ENCODE measurements at places on chromosomes 1 and 21.
A peak's percentile ranks its signal among the peaks of the same experiment; 100 is the strongest.

GRCh38 chr1:177849130-177849529 lies 120.7 kb downstream of the SEC16B start:
- DNase-seq = no peak

- DNase-seq = peak; percentile 70
Observed at GRCh38 chr1:202081992-202082391, 40.7 kb upstream of the GPR37L1 start.

DNA sequence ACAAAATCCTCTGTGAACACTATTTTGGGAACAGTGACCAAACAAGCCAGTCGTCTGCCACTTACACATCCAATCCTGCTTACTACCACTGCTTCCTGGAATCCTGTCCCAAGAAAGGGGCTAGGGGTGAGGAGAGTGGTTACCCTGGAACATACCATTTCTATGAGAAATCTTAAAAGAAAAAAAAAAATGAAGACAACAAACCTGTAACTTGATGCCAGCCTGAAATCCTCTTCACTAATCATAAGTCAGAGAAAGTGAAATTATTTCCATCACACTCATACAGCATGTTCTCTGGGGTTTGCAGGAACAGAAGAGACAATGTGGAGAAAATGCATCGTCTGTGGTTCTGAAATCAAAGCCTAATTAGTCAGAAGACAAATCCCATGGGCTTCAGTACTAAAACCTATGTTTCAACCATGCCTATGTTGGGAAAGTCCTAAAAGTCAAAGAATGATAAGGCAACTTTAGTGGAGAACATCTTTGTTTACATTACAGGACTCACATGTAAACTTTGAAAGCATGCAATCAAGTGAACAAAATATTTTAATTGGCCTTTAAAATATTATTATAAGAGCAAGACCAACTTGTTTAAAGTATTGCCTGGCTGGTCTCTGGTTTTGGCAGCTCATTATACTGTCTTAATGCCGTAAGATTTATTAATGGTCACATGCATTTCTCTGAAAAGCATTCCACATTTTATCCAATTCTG lies 220.7 kb downstream of the LTN1 start:
- DNase-seq = no peak

DNA sequence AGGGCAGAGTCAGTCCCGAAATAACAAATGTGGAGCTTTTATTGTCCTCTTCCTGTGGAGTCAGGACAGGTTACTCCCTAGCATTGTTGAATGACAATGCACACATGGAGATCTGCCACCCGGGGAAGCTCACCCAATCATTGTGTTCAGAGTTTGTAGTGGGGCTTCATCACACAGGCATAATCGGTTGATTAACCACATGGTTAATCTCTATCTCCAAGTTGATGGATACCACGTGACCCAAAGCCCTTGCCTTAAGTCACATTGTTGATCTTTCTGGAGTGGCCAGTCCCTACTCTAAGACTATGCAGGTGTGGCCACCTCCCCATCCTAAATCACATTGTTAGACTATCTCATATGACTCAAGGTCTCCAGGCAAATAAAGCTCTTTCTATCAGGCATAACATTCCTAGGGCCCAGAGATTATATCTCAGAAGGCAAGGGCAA lies 2.6 kb upstream of the C1orf141 start:
- peak; percentile 78 for DNase-seq

DNA sequence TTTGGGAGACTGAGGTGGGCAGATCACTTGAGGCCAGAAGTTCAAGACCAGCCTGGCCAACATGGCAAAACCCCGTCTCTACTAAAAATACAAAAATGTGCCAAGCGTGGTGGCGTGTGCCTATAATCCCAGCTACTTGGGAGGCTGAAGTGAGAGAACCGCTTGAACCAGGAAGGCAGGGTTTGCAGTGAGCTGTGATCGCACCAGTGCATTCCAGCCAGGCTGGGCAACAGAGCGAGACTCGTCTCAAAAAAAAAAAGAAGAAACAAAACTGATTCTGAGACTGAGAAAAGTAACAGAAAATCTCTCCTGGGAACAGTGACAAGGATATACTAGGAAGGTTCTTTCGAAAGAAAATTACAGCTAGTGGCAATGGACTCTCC lies 20.9 kb downstream of the USP48 start:
- DNase-seq = no peak

GRCh38 chr1:59223198-59223597 lies 73.7 kb upstream of the FGGY start:
- DNase-seq = no peak

DNA sequence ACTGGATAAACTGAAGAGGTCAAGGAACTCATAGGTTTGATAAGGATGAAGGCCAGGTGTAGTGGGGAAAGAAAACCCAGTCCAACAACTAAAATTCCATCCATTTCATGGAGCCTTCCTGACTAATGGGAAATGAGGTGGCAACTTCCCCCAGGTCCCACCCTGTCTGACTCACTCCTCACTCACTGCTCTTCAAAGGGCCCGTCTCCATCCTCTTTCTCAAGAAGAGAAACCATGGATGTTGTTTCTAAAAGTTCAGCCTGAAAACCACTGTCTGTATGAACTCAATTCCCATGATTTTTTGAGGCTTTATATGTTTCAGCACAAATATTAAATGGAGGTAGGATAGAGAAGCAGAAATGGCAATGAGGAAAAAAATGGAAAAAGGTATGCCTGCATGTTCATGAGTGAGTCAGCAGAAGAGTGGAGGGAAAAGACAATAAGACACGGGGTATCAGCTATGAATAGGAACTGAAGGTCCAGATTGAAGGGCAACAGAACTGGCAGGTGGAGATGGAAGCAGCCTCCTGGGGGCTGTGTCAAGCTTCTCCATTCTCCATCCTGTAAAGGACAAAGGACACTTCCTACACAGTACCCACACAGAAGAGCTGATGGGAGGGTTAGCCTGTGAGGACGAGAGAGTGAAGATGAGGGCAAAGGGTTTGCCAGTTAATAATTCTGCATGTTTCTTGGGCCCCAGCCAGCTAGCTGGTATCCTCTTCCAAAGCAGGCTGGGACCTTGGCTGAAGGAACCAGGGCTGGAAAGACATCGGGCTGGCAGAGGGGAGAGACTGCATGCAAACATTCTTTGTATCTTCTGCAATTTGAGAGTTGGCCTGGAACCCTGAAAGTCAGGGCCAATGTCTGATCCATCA lies 5.5 kb upstream of the ELOVL1 start:
- DNase-seq = no peak

GRCh38 chr1:90143591-90143990 lies 148.7 kb downstream of the ZNF326 start:
- DNase-seq = no peak

- DNase-seq = no peak
Observed at GRCh38 chr21:35484851-35485250, 435.7 kb upstream of the RUNX1 start.

DNA sequence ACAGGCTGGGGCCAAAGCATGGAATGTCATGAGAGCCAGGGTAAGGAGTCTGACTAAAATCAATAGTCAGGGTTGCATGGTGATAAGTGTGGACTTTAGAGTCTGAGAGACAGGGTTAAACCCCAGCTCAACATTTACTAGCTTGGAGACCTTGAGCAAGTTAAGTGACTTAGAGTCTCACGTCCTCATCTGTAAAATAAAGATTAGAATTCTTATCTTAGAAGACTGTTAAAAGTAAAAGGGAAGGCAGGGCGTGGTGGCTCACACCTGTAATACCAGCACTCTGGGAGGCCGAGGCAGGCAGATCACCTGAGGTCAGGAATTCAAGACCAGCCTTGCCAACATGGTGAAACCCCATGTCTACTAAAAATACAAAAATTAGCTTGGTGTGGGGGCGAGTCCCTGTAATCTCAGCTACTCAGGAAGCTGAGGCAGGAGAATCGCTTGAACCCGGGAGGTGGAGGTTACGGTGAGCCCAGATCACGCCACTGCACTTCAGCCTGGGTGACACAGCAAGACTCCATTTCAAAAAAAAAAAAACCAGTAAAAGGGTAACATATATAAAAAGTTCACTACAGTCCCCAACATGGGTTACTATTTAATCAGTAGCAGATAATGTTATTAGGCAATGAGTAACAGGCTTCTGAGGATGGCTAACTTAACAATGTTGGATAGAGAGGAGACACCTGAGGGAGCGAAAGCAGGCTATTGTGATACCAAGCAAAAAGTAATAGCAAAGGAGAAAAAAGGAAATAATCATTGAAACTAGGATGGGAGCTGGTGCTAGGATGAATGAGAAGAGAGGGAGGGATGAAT lies 20.8 kb downstream of the TMCO1 start:
- DNase-seq = peak; percentile 70

DNA sequence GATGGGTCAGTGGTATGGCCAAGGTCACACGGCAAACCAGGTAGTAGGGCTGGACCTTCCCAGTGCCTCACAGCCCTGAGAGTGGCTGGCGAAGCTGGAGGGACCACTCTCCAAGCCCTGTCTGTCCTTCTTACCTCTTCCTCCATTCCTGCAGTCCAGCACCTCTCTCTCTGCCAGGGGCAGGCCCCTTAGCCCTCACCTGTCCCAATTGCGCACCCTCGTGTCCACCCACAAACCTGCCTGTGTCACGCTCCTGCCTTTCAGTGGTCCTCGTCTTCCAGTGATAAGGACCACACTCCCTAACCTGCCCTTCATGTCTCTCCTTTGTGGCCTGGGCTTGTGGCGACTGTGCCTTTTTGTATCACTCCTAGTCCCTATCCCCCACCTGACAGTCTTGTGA lies 3.4 kb downstream of the PODN start:
- DNase-seq = no peak

DNA sequence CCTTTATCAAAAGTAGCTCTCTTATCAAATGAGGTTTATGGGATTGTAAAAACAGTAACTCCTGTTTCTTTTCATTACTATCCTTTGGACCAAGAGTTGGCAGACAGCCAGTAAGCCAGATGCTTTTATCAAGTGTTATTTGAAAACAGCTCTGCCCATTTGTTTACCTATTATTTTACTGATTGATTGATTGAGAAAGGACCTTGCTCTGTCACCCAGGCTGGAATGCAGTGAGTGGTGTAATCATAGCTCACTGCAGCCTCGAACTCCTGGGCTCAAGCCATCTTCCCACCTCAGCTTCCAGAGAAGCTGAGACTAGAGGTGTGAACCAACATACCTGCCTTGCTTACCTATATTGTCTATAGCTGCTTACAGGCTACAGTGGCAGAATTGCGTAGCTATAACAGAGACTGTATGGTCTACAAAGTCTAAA lies 3.6 kb downstream of the PRKAB2 start:
- peak; percentile 85 for DNase-seq

DNA sequence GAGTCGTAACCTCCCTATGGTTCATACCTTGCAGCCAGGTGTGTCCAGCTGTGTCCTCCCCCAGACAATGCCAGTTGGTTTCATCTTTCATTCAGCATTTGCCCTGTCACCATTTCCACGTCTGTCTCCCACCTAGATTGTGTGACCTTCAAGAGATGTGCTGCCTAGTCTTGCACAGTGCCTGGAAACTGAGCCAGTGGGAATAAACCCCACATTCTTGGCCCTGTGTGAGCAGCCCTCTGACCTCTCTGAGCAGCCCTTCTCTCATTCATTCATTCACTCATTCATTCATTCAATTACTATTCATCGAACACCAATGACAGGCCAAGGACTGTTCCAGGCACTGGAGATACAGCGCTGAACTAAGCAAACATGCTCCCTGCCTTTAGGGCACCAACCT lies 115.7 kb downstream of the GRIK3 start:
- DNase-seq = no peak

- no peak for DNase-seq
Observed at GRCh38 chr1:44275991-44276405, 62.7 kb downstream of the DMAP1 start.

DNA sequence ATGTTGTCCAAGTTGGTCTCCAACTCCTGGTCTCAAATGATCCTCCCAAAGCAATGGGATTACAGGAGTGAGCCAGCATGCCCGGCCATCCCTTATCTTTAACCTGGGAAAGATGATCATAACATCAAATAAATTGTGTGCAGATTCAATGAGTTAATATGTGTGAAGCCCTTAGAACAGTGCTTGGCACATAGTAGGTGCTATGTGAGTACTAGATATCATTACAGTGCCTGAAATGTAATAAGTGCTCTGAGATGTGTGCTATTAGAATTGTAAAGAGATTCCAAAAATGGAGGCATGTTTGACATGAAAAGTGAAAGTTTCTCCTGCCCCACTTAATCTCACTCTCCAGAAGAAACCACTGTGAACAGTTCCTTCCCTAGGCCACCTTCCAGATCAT lies 71.8 kb downstream of the RUNX3 start:
- no peak for DNase-seq

GRCh38 chr1:7916501-7916830 lies 24.2 kb downstream of the TNFRSF9 start:
- no peak for DNase-seq

DNA sequence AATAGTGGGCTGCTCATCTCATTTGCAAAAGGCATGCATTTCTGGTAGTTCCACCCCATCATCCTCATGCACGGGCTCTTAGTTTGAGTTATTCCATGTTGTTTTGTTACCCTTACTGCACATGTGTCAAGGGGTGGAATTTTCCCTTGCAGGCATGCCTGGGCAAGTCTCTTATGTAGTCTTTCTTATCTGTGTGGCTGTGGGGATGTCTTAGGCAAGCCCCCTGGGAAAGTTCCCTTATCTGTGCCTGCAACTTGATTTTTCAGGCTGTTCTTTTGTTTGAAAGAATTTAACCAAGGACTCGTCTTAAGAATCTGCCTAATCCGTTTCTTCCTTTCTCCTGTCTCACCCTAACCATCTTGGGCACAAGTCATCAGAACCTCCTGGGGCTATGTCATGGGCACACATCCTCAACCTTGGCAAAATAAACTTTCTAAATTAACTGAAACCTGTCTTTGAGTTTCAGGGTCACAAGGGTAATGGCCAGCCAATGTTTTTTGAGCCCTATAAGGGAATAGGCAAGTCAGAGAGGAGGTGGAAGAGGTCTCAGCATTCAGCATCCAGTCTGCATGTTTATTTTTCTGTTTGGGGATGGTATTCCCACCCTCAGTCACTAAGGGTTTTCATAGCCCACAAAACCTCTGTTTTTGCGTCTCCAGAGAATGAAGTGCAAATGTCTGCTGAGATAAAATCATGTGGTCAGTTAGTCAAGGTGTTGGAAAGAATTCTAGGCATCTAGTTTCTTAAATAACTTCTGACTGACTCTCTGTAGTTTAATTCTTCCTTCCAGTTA lies 579.7 kb downstream of the PLA2G4A start:
- DNase-seq = no peak

GRCh38 chr1:147409886-147410285 lies 131.4 kb upstream of the BCL9 start:
- no peak for DNase-seq

DNA sequence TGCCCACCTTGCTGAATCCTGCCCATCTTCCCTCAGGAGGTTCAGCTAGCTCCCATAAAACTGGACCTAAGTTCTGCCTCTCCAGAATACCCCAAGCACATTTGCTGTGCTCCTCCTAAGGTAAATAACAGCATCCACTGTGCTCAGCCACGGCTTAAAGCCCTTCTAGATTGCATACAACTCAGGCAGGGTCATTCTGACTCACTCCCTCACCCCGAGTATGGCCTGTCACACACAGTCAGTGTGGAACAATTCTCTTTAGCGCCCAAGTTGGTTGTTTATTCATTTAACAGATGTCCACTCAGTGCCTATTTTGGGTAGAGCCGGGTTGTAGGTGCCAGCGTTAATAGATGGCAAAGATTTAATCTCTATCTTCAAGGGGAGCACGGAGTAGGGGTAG lies 147.5 kb upstream of the EDN2 start:
- no peak for DNase-seq

- no peak for DNase-seq
Observed at GRCh38 chr1:100344774-100345173, 7.5 kb upstream of the CDC14A start.

GRCh38 chr1:241838897-241839296 lies 9.1 kb upstream of the EXO1 start:
- no peak for DNase-seq
